NCI-H524 treated with DMSO at 0.1 percent for 48 hours (cell line): ENCODE measurements at places on chromosomes 3 and 15.

DNA sequence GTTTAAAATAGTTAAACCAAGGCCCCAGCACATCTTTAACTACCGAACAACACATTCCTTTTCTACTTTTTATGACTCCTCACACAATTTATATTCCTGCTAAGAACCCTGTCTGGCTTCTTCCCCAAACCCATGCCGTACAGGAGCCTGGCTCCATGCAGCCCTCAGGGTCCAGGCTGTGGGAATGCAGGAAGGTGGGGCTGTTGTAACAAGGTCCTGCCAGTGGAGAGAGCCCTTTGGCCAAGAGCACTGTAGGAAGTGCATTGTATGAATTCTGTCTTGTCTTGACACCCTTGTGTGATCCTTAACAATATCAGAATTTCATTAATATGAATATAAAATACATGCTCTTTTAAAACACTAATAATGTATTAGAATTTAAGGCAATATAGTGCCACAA lies 563.8 kb downstream of the TBL1XR1 start:
- no peak for DNase-seq

GRCh38 chr3:33115024-33115768 lies 1.4 kb downstream of the CRTAP start:
- DNase-seq = no peak

GRCh38 chr15:68715111-68715510 lies 105.6 kb downstream of the ANP32A start:
- DNase-seq = no peak

DNA sequence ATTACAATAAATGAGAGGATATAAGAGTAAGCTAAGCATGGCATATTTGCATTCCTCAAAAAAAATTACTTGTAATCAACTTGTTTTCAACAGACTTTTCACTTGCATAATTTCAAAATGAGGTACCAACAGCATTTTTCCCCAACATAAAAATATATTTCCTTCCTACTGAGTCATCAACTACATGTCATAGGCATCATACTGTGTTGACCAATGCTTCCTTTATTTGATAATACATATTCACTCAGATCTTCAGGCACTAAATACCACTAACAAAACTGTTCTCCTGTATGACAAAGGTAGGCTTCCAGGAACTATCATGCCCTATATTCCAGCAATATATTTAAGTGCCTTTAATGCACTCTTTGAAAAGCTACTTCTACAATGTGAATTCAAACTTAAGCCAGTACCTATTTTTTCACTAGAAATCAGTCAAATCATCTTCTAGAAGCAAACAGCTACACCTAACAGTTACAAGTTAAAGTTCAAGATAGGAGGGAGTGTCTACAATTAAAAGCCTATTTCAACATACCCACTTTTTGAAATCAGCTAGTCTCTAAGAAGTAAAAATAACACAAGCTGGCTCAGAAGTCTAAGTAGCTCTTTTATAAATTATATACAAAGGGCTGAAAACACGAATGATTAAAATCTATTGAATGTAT lies 11.3 kb downstream of the ADAM10 start:
- no peak for DNase-seq

DNA sequence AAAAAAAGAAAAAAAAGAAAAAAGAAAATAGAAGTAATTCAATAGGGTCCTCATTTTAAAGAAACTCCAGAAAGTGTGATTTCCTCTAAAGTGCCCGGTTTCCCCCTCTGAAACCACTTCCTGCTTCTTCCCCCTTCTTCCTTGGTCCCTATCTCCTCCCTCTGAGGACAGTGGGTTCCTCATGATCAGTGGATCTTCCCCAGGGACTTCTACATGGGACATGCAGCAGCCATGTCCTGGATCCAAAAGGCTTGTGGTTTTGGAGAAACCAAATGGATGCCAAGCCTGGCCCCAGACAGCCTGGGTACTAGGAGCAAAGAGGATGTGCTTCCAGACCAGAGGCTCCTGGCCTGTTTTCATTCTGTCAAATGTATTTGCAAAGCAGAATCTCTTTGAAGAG lies 26.6 kb upstream of the SMAD6 start:
- no peak for DNase-seq

DNA sequence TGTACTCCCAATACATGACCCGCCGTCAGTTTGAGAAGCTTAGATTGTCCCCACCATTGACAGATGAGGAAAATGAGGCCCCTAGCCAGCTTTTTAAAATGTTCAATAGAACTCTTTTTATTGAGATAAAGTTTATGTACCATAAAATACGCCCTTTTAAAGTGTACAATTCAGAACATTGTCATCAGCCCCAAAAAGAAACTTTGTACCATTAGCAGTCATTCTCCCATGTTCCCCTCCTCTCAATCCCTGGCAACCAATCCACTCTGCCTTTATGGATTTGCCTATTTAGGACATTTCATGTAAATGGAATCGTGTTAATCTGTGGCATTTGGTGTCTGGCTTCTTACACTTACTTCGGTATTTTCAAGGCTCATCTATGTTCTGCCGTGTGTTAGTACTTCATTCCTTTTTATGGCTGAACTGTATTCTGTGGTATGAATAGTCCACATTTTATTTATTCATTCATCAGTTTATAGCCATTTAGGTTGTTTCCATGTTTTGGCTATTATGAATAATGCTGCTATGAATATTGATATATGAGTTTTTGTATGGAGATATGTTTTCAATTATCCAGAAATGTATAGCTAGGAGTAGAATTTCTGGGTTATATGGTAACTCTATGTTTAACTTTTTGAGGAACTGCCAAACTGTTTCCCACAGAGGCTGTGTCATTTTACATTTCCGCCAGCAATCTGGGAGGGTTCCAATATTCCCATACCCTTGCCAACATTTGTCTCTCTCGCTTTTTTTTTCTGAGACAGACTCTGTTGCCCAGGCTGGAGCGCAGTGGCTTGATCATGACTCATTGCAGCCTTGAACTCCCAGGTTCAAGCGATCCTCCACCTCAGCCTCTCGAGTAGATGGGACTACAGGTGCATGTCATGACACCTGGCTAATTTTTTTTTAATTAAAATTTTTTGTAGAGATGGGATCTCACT lies 15.3 kb upstream of the PTPN23 start:
- no peak for DNase-seq

- no peak for DNase-seq
Observed at GRCh38 chr15:57323806-57324589, 52.3 kb upstream of the CGNL1 start.

DNA sequence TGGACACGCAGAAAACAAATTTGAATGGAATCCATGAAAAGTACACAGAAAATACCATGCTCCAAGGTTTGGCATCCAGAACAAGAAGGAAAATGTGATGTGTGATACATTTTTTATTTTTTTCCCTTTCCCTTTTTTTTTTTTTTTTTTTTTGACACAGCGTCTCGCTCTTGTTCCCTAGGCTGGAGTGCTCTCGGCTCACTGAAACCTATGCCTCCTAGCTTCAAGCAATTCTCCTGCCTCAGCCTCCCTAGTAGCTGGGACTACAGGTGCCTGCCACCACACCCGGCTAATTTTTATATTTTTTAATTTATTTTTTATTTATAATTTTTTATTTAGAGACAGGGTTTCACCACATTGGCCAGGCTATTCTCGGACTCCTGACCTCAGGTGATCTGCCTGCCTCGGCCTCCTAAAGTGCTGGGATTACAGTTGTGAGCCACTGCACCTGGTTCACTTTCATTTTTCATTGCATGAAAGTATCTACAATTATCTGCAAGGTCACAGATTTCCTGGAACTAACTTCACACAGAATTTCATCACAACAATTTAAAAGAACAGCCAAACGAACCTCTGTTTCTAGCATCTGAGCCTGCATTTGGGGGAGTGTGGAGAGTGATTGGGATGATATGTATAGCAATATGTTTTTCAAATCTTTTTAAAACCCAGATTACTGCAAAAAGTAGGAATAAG lies 8.3 kb downstream of the POU1F1 start:
- no peak for DNase-seq

GRCh38 chr3:127161236-127161635 lies 31.7 kb upstream of the PRR23E start:
- DNase-seq = no peak

DNA sequence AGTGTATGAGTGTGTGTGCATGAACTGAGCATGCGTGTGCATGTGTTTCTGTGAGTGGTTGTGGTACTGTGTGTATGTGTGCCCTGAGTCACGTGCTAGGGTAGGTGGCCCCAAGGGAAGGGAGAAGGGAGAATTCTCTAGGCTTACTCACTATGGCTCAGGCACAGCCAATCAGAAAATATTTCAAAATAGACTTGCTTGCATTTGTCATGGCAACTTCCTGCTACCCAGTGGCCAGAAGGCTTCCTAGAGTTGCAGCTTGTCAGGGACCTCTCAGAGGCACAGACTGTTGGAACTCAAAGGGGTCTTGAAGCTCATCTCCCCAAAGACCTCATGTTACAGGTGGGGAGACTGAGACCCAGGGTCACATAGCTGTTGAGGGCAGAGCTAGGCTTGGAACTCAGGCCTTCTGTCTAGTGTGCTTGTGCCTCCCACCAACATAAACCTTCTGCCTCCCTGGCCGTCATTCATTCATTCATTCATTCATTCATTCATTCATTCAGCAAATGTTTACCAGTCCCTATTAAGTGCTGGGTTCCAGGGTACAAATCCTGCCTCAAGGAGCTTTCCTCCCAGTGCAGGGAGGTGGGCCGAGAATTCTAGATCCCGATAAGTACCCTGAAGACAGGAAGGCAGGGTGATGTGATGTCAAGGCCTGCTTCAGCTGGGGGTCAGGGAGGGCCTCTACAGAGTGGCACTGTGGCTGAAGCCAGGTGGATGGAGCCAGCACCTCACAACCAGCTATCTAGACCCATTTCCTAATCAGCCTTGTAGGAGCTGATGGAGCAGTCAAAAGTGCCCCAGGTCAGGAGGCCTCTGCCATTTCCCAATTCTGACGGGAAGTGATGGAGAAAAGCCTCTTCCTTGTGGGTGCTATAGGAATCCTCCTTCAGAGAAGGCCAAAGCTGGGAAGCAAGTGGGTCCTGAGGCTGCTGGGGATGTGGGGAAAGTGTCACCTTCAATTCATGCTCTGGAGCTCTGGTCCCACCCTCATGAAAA lies 10.9 kb upstream of the RFT1 start:
- DNase-seq = no peak

DNA sequence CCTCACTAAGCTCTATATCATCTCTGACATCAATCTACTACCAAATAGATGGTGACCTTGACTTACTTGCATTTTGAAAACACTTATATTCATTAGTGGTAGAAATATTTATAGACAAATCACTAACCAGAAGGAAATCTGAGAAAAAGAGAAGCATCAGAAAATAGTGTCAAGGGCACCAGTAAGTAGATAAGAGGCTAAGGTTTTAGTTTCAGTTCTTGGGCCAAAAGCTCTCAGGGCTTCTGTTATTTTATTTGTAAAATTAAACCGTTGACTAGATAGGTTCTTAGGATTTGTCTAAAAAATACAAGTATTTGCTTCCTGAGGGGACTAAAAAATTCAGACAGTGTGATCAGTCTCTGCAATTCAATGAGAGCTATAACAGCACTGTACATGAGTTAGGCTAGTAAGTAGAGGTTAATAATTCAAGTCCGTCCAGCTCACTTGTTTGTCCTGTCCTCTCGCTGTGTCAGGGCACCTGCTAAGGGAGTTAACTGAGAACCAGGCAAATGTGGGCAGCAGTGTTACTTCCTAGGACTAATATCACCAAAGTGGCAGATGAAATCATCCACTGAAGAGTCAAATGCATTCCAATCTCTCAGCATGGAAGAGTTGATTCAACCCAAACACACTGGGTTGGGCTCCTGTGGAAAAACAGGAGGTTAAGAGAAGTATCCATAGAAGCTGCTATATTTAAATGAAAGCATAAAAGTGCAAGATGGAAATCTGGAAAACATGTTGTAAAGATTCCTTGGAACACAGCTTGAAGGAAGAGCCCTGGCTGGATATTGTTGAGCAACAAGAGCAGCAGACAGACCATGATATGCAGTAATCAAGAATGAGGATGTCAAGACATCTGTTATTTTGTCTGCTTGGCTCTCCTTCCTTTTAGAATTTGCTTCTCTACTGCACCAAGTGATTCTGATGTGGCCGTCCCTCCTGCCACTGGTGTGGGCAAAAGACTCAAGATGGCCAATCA lies 134.9 kb upstream of the ZBTB20 start:
- DNase-seq = no peak

DNA sequence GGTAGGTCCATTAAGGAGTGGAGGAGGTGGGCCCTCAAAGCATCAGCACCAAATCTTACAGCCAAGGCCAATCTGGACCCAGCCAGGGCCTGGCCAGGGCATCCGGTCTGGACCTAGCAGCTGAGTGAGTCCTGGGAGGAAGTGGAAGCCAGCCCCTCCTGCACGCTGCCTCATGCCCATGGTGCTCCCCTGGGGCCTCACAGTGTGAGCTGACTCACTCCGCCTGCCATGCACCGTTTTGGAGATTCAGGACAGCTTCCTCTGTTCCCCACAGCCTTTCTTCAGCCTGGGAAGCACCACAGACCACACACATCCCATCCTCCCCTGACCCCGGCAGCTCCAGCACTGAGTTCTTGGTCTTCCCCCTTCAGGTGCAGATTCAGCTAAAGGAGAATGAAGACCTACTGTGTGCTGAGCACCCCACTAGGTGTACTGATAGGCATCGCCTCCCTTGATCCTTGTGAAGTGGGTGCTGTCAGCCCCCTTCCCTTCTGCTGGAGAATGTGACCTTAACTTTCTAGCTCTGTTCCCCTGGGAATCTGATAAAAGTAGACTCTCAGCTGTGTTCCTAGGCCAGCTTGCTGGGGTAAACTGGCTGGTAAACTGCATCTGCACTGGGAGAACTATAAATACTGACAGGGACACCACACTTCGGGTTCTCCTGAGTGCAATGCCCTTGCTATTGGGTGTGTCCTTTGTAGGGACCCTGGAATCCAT lies 36.8 kb upstream of the SEC13 start:
- DNase-seq = no peak

DNA sequence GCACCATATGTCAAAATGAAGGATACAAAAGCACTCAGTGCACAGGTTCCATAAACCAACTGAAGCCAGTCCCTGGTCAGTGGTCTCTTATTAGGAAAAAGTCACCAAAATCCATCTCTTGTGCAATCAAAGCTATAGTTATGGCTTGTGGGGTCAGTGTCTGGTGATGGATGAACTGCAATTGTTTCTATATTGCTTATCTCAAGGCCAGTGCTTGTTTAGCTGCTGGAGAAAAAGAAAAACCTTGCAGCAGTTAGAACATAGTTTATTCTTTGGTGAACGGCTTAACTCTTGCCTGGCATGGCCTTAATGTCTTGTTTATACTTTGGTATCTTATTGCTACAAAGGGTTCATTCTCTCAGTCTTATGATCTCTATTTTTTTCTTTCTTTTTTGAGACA lies 2.9 kb upstream of the UQCRC1 start:
- no peak for DNase-seq

- DNase-seq = no peak
Observed at GRCh38 chr3:23308986-23309625, 106.0 kb downstream of the UBE2E2 start.

- DNase-seq = no peak
Observed at GRCh38 chr15:77656294-77656693, 23.6 kb upstream of the LINGO1 start.

DNA sequence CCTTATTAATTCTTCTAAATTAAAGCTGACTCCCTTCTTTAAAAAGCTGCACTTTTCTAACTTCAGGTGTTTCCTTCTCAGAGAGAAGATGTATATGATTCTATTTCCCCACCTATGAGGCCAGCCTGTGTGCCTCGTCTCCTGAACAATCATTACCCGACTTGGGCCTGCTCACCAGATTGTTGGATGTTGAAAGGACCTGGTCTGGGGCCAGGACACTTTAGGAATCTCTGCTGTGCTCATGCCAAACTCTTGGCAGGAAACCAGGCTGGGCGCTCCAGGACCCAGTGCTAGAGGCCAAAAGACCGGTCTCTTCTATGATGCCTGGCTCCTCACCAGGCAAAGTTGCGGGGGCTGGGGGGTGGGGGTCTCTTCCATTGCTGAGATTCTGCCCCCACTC lies 16.9 kb upstream of the LRRC31 start:
- DNase-seq = no peak
